ENCODE measurements at places on chromosomes 2 and 18.

DNA sequence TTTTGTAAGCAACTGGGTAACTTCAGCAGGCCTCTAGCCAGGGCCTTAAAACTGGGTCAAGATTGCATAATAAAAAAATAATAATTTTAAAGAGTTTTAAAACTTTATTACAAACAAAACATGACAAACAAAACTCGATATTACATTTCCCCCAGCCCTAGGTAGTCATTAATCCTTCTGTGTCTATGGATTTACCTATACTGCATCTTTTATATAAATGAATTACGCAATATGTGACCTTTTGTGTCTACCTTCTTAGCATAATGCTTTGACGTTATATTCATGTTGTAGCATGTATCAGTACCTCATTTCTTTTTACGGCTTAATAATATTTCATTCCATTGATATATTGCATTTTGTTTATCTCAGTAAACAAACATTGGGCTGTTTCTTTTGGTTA, 113.5 kb downstream of the CCDC178 start:
- DNase-seq, result no peak
- no peak overlapping the region for H3K4me3 ChIP-seq
- H3K4me1 ChIP-seq, result no peaks in the 10 kb centered on the region
- no peaks in the 10 kb centered on the region for H3K36me3 ChIP-seq
- no peaks in the 10 kb centered on the region for H3K27me3 ChIP-seq
- no peak overlapping the region for H3K27ac ChIP-seq

GRCh38 chr2:110105608-110106467, 9.8 kb downstream of the MALL start:
- H3K36me3 ChIP-seq, result peaks cover 8% of the 10 kb centered on the region
- H3K27ac ChIP-seq, result no peak overlapping the region
- peaks cover 11% of the 10 kb centered on the region for H3K4me1 ChIP-seq

DNA sequence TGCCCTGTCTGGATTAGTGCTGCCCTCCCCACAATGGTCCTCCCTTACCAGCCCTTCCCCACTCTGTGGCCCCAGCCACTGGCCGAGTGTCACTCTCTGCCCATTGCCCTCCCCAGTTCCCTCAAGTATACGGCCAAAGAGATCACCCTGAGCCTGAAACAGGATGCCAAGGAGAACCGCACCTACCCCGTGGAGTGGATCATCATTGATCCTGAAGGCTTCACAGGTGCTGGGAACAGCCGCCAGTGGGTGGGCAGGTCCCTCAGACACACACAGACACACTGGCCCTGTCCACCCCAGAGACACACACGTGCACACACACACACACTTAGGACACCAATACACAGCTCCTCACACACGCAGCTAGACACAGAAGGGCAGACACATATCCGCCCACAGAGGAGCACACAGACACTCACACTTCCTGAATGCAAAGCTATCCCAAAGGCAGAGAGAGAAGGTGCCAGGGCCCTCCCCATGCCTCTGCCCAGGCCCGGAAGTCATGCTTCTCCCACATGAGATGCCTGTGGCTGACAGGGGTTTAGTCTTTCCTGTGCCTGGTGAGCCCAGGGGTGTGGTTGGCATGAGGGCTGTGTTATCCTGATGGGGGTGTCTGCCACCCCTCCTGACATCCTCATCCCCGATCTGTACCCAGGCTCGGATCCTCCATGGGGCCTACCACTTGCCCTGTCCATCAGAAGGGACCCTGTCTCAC, 2.9 kb downstream of the CHRND start:
- H3K36me3 ChIP-seq, result peaks cover 5% of the 10 kb centered on the region
- DNase-seq, result no peak
- peak overlapping the region; percentile 80 for H3K27ac ChIP-seq
- peaks cover 8% of the 10 kb centered on the region for H3K4me1 ChIP-seq
- H3K4me3 ChIP-seq, result peak overlapping the region; percentile 39

- H3K4me3 ChIP-seq, result no peak overlapping the region
Measured at GRCh38 chr2:236286873-236287545, 22.8 kb upstream of the ASB18 start.

DNA sequence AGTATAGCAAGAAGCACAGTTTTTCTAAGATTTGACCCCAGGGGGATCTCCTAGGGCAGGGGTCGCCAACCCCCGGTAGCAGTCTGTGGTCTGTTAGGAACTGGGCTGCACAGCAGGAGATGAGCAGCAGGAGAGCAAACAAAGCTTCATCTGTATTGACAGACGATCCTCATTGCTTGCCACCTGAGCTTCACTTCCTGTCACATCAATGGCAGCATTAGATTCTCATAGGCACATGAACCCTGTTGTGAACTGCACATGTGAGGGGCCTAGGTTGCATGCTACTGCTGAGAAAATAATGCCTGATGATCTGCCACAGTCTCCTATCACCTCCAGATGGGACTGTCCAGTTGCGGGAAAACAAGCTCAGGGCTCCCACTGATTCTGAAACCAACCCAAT, 136.2 kb downstream of the RGPD3 start:
- H3K27me3 ChIP-seq, result no peaks in the 10 kb centered on the region
- no peaks in the 10 kb centered on the region for H3K36me3 ChIP-seq
- no peak overlapping the region for H3K27ac ChIP-seq
- no peak overlapping the region for H3K4me3 ChIP-seq

Measured in T-helper 17 cell (primary cell).